ENCODE measurements at places on chromosomes 6 and 20. TPM values are rescaled to one million over a fixed set of nuclear protein-coding genes. Genes with fewer than 3 reads are reported as not detected.

DNA sequence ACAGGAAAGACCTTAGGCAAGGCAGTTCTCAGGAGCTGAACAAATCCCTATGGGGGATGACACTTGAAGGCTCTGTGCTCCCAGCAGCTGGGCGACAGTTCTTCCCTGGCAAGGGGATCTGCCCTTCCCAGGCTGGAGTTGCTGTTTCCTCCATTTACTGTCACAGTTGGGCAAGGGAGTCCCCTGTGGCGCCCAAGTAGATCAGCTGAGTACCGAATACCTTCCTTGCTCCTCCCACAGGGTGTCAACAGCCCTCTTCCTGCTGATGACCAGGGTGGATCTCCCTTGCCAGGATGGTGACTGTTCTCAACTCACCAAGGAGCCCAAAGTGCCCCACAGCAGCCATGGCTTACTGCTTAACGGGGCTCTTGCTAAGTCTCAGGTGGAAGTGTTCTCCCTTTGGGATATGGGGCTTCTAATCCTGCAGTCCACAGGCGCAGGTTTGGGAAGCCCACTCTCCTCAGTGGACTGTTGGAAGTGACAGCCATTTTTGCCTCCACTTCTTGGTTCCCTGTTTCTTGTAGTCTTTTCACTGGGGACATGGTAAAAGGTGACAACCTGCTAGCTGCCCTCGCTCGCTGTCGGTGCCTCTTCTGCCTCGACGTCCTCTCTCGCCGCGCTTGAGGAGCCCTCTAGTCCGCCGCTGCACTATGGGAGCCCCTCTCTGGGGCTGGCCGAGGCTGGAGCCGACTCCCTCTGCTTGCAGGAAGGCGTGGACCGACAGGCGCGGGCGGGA lies 5.7 kb upstream of the PSMG4 start:
- DNase-seq, result no peak

- no peak for DNase-seq
Observed at GRCh38 chr6:89251976-89252375, 34.8 kb upstream of the GABRR1 start.

- no peak for DNase-seq
Observed at GRCh38 chr20:41248368-41249024, 69.0 kb downstream of the ZHX3 start.

GRCh38 chr6:121222656-121223055 lies 111.6 kb downstream of the TBC1D32 start:
- DNase-seq, result no peak

DNA sequence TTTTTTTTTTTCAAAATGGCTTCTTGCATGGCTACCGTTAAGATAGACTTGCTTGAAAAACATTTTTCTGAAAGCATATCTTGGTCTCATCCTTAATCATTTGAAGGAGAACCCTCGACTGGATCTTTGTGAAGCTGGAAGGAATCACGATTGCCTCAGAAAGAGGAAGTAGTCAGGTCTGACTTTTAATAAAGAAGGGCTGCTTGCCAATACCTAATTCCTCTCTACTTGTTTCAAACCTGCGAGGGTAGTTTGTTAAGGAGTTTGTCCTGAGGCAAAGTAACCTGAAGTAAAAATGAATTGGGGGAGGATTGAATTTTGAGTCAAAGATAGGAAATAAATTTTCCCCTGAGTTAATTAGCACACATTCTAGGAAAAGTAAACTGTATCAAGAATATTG lies 288.1 kb upstream of the MAP3K7 start:
- DNase-seq, result no peak

GRCh38 chr6:1170794-1171193 lies 141.1 kb upstream of the FOXQ1 start:
- no peak for DNase-seq

- no peak for DNase-seq
Observed at GRCh38 chr6:164414695-164415094, 894.7 kb downstream of the C6orf118 start.

DNA sequence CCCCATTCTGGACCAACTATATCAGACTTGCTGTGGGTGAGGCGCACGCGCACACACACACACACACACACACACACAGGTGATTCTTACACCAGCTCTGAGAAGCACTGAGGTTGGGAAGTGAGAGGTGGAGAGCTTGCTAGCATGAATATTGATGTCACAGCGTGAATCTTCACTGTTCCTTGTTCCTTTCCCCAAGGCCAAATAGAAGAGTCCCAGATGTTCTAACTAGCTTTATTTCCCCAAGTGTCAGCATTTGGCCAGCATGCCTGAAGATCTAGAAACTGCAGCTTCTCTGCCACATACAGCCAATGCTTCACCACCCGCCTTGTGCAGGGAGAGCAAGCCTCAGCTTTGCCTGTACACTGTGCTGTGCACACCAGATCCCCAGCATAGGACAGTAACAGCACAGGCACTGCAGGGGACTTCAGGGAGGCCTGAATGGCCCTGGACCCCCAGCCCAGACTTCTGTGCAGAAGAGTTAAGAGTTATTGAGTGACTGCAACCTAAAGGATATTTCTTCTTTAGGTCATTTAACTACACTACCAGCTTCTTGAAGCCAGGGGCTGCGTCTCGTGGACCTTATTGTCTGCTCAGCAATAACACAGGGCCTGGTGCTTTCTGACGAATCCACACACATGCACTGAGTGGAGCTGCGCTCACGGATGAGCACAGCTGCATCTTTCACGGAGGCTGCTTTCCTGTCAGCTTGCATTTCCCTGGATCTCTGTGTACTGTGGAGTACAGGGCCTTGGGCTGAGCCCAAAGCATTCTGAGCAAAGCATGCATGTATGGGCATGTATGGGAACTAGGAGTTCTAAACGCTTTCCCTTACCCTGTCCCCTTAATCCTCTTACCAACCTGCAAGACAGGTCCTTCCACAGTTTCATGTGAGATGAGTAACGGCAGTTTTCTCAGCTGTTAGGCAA lies 13.9 kb upstream of the CD93 start:
- DNase-seq, result no peak

DNA sequence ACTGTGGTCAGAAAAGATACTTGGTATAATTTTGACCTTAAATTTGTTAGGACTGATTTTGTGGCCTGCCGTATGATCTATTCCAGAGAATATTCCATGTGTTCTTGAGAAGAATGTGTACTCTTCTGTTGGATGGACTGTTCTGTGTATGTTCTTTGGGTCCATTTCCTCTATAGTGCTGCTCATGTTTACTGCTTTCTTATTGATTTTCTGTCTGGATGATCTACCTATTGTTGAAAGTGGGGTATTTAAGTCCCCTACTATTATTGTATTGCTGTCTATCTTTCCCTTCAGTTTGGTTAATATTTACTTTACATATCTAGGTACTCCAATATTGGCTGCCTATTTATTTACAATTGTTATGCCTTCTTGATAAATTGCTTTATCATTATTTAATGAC lies 298.4 kb downstream of the BCKDHB start:
- no peak for DNase-seq

NMBR gene
- not detected for total RNA-seq

GRCh38 chr6:139019722-139020121 lies 8.8 kb upstream of the ABRACL start:
- DNase-seq, result no peak

- DNase-seq, result no peak
Observed at GRCh38 chr6:122432816-122433215, 33.4 kb downstream of the HSF2 start.

SEC63 gene
- total RNA-seq, result 90.0 TPM

DNA sequence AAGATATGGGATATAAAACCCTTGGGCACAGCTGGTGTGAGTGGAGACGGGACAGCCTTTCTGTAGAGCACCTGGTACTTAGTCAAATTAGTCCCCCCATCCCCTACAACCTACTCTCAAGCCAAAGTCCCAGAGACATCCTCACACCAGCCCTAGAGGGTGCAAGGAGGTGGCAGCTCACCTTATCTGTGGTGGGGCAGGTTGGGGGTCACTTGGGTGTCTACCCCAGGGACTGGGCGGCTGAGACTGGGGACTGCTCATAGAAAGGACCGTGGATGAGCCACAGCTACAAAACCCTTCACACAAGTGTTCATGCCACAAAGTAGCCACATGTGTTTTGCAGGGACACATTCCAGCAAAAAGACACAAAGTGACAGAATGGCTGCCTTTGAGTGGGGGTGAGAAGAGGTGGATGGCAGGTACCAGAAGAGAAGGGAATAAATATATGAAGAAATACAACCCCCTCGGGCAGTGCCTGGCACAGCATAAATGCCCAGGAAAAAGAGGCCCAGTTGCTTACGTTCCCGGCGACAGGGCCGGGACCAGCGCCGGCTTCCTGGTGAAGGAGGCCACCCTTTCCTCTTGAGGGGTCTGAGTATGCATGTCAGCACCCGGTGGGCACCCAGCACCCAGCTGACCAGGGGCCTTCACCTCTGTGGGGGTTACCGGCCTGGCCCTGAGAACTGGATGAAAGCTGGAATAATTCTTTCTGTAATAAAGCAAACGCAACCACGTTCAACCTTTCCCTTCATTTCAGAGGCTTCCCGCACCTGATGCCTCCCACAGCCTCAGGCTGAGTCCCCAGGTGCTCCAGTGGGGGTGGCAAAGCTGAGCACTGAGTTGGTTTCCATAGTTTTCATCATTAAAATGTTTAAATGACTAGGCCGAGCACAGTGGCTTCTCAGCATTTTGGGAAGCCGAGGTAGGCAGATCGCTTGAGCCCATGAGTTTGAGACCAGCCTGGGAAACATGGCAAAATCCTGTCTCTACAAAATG lies 14.4 kb upstream of the CEBPB start:
- DNase-seq, result no peak

FAM209B gene
- total RNA-seq, result not detected

DNA sequence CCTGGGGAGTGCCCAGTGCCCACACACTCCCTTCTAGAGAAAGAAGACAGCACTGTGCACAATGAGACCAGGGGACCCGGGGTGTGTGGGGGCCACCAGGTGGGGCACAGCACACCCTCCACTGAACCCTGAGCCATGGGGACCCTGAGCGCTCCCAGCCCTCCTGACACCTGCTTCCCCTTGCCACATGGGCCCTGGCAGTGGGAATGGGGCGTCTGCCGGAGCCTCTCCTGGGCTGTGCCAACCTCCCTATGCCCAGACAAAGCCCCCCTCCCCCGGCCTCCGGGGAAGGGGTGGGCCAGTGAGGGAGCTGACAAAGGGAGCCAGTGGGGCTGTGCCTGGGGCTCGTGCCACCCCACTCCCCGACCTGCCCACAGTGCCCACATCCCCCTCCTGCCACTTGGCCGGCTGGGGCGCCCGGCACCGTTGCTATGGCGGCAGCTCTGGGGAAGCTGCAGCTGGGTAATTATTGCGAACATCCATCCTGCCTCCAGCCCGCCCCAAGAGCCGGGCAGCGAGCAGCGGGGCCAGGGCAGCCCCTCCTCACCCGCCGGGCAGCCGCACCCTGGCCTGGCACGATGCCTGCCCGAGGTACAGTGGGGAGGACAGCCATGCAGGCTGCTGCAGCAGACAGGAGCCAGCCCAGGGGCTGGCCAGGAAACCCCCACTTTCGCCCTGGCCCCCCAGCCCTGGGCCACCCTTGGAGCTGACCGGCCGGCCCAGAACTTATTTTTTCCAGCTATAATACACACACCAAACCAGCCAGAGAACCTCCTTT lies 41.9 kb upstream of the NOL4L start:
- DNase-seq, result no peak

- no peak for DNase-seq
Observed at GRCh38 chr6:134481966-134482365, 164.1 kb upstream of the SGK1 start.

UCKL1 gene
- 30.8 TPM for total RNA-seq

EYA4 gene
- total RNA-seq, result 8.5 TPM

GRCh38 chr20:3400260-3401155 lies 7.0 kb downstream of the DNAAF9 start:
- DNase-seq, result no peak

- no peak for DNase-seq
Observed at GRCh38 chr6:159919800-159920199, 29.0 kb downstream of the MAS1 start.

GRCh38 chr6:163341224-163342061 lies 73.1 kb upstream of the QKI start:
- no peak for DNase-seq

DNA sequence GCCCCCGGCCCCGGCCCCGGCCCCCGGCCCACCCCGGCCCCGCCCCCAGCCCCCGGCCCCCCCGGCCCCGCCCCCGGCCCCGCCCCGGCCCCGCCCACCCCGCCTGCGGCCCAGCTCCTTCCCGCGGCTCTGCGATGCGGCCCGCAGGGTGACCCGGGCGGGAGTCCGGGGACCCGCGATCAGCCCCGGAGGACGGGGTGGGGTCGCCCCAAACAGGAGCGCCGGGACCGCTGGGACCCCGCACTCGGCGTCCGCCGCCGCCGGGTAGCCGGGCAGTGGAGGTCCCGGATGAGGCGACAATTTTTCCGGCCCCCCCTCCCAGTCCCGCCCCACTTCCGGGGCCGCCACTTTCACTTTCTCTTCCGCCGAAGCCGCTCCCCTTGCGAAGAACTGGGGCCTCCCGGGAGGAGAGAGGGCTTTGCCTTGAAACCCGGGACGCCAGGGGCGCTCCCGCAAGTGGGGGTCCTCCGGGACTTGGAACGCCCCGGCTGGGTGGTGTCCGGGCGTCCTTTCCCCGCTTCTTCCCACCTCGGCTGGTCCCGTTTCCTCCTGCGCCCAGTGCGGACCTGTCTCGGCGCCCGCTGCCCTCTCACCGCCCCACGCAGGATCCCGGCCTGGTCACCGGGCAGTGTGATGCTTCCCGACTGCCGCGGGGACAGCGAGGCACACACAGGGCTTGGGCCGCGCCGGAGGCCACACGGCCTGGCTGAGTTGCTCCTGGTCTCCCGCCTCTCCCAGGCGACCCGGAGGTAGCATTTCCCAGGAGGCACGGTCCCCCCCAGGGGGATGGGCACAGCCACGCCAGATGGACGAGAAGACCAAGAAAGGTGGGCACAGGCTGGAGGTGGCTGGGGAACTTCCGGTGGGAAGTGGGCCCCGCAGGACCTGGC lies at the start of gene RBCK1:
RBCK1 (plus strand) TSS at position 347 of the 890 bp plus-strand sequence; CDS start at position 806, 459 bp downstream.
- DNase-seq, result peak; percentile 89

- DNase-seq, result no peak
Observed at GRCh38 chr6:12748411-12748810, 31.8 kb downstream of the PHACTR1 start.

DNA sequence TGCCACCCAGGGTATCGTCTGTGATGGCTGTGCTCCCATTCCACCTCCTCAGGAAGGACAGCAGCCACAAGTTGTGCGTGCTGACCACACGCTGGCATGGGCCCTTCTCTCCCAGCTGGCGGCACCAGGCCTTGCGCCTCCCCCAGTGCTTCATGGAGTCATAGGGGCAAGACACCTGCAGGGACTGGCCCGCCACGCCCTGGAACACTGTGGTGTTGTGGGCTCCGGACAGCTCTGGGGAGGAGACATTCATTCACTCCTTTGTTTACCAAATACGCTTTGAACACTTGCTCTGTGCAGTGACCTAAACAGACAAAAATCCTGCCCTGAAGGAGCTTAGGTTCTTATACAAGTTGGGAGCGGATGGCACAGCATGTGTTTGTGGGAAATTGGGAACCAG lies 1.5 kb downstream of the TREM2 start:
- no peak for DNase-seq

GRCh38 chr6:31727717-31728671 lies 1.1 kb downstream of the DDAH2 start:
- peak; percentile 41 for DNase-seq

- no peak for DNase-seq
Observed at GRCh38 chr6:27092316-27092692, 155.2 kb upstream of the PRSS16 start.

GRCh38 chr20:35180266-35180665 lies 8.4 kb downstream of the PROCR start:
- no peak for DNase-seq

GSTA3 gene
- not detected for total RNA-seq

- no peak for DNase-seq
Observed at GRCh38 chr6:39294133-39294532, 20.1 kb downstream of the KCNK17 start.

GRCh38 chr20:50850721-50851286 lies 55.9 kb downstream of the BCAS4 start:
- no peak for DNase-seq
